ENCODE measurements at places on chromosomes 1 and 21. TPM values are rescaled to one million over a fixed set of nuclear protein-coding genes. Genes with fewer than 3 reads are reported as not detected.

The TNFRSF25 gene
- total RNA-seq, result 8.4 TPM

The FYB2 gene
- total RNA-seq, result 1.2 TPM

The SLC25A34 gene
- total RNA-seq, result 2.6 TPM

The FAM3B gene
- 31.9 TPM for total RNA-seq

The TNFSF4 gene
- 0.73 TPM for total RNA-seq

The CLDN17 gene
- not detected for total RNA-seq

DNA sequence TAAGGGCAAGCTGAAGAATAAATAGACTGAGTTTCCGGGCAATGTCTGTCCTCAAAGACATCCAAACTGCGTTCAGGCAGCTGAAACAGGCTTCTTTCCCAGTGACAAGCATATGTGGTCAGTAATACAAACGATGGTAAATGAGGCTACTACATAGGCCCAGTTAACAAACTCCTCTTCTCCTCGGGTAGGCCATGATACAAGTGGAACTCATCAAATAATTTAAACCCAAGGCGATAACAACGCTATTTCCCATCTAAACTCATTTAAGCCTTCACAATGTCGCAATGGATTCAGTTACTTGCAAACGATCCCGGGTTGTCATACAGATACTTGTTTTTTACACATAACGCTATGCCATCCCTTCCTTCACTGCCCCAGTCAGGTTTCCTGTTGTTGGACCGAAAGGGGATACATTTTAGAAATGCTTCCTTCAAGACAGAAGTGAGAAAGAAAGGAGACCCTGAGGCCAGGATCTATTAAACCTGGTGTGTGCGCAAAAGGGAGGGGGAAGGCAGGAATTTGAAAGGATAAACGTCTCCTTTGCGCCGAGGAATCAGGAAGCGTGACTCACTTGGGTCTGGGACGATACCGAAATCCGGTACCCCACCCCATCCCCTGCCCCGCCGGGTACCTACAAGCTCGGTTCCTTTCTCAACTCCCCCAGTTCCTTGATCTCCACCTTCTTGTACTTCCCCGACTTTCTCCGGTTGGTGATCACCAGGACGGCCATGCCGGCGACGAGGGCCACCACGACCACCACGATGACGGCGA is 1.3 kb downstream of the TACSTD2 start:
- peak; percentile 72 for DNase-seq
- H3K4me1 ChIP-seq, result peaks cover 60% of the 10 kb centered on the region
- H3K4me3 ChIP-seq, result peak overlapping the region; percentile 57

DNA sequence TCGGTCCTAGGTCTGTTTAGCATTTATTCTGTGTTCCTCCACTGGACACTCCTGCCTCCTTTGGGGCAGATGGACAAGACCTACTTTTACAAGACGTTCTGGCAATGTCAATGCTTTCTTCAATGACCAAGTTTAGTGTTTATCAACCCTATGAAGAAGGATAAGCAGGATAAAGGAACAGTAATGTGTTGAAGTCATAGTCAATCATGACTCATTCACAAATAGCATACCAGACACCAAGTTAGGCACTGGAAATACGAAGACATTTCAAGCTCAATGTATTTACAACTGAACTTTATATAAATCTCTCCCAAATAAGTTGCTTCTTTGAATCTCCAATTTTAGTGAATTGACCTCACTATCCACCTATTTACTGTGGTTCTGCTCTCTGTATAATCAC is 4.8 kb upstream of the SLC35D1 start:
- no peaks in the 10 kb centered on the region for H3K27me3 ChIP-seq
- no peaks in the 10 kb centered on the region for H3K36me3 ChIP-seq
- H3K27ac ChIP-seq, result no peak overlapping the region
- DNase-seq, result no peak
- H3K4me1 ChIP-seq, result no peaks in the 10 kb centered on the region
- no peak overlapping the region for H3K4me3 ChIP-seq

DNA sequence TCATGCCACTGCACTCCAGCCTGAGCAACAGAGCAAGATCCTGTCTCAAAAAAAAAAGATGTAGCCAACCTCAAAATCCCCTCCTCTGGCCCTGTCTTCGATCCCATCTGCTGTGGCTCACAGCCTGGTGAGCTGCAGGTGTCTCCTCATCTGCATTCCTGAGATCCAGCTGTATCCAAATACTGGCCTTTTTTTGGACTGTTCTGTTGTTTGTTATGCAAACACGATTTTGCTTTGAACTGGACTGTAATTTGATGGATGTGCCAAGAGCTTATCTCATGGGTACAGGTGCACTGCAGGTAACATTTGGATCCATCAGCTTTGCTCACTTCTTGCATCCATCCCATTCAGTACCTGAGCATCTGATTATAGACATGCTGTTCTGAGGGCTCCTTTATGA is 14.1 kb upstream of the FAM43B start:
- peaks cover 2% of the 10 kb centered on the region for H3K27me3 ChIP-seq
- no peak overlapping the region for H3K4me3 ChIP-seq
- no peak overlapping the region for H3K27ac ChIP-seq
- no peak for DNase-seq
- no peaks in the 10 kb centered on the region for H3K36me3 ChIP-seq

- H3K4me1 ChIP-seq, result peaks cover 6% of the 10 kb centered on the region
- H3K27me3 ChIP-seq, result no peaks in the 10 kb centered on the region
- H3K36me3 ChIP-seq, result peaks cover 54% of the 10 kb centered on the region
- H3K4me3 ChIP-seq, result no peak overlapping the region
Observed at GRCh38 chr1:161128591-161129420, 3.7 kb downstream of the DEDD start.

DNA sequence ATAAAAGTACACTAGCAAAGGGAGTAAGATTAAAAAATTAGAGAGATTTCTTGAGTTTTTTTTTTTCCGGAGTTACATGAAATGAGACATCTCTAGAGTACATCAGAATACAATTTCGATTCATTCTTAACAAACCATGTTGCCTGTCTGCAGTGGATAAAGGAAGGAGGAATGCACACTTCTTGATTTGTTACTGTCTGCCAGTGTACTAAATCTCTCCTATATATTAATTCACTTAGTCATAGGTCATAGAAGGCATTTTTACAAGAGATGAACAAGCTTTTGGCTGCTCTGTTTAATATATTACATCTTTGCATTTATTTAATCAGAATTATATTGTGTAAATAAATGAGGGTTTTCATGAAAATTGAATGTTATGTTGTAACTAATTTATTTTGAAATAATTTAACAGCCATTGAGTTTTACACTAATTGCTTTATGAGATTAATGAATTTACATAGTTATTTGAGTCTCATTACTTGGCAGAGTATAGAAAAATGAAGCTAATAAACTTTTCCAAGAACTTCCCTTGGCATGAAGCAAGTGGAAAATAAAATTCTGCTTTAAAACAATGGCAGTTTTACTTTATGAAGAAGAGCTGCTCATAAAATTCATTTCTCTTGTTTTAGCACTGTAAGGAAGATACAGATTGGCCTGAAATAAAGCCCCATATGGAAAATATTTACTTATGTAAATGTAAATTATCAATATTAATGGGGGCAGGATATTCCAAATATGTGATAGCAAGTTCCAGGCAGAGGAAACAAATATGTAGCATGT is 1284.7 kb downstream of the BRINP3 start:
- DNase-seq, result no peak
- H3K36me3 ChIP-seq, result no peaks in the 10 kb centered on the region
- H3K4me1 ChIP-seq, result no peaks in the 10 kb centered on the region
- no peak overlapping the region for H3K4me3 ChIP-seq
- no peaks in the 10 kb centered on the region for H3K27me3 ChIP-seq

DNA sequence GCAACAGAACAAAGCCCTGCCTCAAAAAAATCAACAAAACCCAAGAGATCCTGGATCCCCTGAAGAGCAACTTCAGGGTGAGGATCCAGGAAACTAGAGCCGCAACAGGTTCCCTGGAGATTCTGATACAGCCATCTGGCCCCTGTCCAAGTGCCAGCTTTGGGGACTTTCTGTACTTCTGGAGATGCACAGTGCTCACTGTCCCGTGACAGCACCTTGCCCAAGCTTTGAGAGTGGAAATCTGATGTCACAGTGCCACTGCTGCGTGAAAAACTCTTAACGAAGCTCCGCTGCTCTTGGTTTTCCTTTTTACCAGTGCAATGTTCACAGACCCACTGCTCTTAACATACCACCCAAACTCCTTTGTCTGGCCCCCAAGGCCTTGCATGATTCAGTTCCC is 26.3 kb downstream of the STK40 start:
- H3K36me3 ChIP-seq, result no peaks in the 10 kb centered on the region
- peak overlapping the region; percentile 78 for H3K27ac ChIP-seq
- no peak overlapping the region for H3K4me3 ChIP-seq
- no peaks in the 10 kb centered on the region for H3K27me3 ChIP-seq
- no peak for DNase-seq
- peaks cover 3% of the 10 kb centered on the region for H3K4me1 ChIP-seq

DNA sequence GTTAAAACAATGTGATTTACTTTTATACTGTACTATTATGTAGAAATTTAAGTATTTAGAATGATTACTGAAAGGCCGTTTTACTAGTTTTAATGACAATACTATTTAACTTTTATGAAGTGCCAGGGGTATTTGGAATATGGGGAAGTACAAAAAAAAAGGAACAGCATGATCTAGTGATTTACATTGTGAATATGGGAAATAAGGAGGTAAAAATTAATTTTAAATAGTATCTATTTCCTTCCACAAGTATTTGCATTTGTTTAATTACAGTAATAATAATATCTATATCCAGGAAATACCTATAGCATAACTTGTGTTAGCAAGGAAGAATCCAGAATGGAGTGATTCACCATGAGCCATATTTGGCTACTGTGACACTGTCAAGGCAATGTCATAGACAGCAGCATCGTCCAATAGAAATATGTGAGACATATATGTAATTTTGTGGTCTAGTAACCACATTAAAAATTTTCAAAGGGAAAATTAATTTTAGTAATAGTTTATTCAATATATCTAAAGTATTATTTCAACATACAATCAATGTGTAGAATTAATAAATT is 22.0 kb downstream of the CNST start:
- peak overlapping the region; percentile 72 for H3K27ac ChIP-seq
- no peak for DNase-seq
- H3K4me1 ChIP-seq, result peaks cover 15% of the 10 kb centered on the region
- H3K4me3 ChIP-seq, result no peak overlapping the region
- peaks cover 10% of the 10 kb centered on the region for H3K36me3 ChIP-seq

DNA sequence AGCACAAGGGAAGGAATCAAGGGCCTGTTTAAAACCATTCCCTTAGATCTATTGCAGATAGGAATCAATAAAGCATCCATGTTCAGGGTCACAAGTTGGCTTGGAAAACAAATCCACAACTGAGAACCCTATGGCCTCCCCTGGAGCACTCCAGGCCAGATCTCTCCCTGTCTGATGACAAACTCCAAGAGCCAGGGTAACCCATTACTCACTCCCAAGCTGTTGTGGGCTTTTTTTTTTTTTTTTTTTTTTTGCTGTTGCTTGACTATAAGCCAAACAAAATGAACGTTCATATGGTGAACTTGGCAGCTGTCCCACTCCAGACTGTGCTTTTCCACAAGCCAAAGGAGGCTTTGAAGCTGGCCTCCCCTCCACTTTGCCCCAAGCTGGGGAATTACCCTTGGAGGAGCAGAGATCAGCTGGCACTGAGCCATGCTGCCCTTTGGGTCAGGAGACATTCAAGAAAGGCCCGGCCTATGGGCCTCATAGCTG is 35.7 kb upstream of the VAV3 start:
- H3K27me3 ChIP-seq, result no peaks in the 10 kb centered on the region
- no peak overlapping the region for H3K4me3 ChIP-seq
- H3K36me3 ChIP-seq, result no peaks in the 10 kb centered on the region
- H3K27ac ChIP-seq, result no peak overlapping the region
- DNase-seq, result peak; percentile 71

DNA sequence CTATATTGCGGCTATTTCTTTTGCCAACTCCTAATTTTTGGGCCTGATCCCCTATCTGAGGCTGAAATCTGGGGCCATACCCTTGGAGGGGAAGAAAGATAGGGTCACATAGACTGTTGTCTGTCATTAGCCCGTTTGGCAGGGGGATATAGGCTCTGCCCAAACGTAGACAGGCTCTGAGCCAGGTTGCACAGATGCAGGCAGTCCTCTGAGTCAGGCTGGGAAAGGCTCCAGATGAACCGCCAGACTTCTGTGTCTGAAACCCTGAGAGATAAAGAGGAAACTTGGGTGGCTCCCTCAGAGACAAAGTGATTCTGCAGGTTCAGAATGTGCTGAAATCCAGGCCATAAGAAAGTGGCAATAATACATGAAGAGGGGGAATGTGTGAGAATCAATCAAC is 4.0 kb upstream of the CAP1 start:
- H3K27me3 ChIP-seq, result no peaks in the 10 kb centered on the region
- H3K4me3 ChIP-seq, result no peak overlapping the region
- peak overlapping the region; percentile 57 for H3K27ac ChIP-seq
- DNase-seq, result no peak
- peaks cover 59% of the 10 kb centered on the region for H3K4me1 ChIP-seq

DNA sequence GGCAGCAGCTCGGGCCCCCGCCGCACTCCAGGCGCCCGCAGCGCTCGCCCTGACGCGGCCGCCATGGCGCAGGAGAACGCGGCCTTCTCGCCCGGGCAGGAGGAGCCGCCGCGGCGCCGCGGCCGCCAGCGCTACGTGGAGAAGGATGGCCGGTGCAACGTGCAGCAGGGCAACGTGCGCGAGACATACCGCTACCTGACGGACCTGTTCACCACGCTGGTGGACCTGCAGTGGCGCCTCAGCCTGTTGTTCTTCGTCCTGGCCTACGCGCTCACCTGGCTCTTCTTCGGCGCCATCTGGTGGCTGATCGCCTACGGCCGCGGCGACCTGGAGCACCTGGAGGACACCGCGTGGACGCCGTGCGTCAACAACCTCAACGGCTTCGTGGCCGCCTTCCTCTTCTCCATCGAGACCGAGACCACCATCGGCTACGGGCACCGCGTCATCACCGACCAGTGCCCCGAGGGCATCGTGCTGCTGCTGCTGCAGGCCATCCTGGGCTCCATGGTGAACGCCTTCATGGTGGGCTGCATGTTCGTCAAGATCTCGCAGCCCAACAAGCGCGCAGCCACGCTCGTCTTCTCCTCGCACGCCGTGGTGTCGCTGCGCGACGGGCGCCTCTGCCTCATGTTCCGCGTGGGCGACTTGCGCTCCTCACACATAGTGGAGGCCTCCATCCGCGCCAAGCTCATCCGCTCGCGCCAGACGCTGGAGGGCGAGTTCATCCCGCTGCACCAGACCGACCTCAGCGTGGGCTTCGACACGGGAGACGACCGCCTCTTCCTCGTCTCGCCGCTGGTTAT is 2.8 kb downstream of the KCNJ9 start:
- H3K4me1 ChIP-seq, result peaks cover 8% of the 10 kb centered on the region
- H3K36me3 ChIP-seq, result no peaks in the 10 kb centered on the region
- H3K4me3 ChIP-seq, result no peak overlapping the region
- DNase-seq, result peak; percentile 89
- peaks cover 40% of the 10 kb centered on the region for H3K27me3 ChIP-seq

DNA sequence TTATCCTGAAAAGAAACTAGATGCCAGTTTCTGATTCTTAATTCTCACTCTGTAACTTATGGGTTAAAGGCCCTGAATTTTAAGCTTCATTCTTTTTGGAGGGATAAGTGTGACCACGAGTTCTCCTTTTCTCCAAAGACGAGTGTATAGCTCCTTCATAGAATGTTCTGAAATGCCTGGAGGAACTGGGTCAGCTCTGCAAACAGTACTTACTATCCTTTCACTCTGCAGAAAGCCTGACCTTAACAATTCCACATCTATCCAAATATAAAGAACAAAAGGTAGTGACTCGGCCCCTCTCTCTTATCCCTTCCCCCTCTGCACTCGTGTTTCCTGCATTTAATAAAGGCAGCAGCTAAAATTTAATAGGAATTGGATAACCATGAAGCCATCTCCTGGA is 150.5 kb downstream of the LYPLAL1 start:
- no peaks in the 10 kb centered on the region for H3K36me3 ChIP-seq
- DNase-seq, result no peak
- peaks cover 4% of the 10 kb centered on the region for H3K4me1 ChIP-seq
- no peaks in the 10 kb centered on the region for H3K27me3 ChIP-seq
- no peak overlapping the region for H3K27ac ChIP-seq

- no peaks in the 10 kb centered on the region for H3K36me3 ChIP-seq
- H3K27me3 ChIP-seq, result no peaks in the 10 kb centered on the region
- no peak overlapping the region for H3K4me3 ChIP-seq
- no peak for DNase-seq
Observed at GRCh38 chr1:158506369-158506987, 34.5 kb downstream of the OR10R2 start.

All from left lung (tissue), 14 donors.